T follicular helper cell (primary cell): ENCODE measurements at places on chromosomes 16 and 17.

- no peak for DNase-seq
Observed at GRCh38 chr16:87230571-87230970, 86.6 kb downstream of the C16orf95 start.

DNA sequence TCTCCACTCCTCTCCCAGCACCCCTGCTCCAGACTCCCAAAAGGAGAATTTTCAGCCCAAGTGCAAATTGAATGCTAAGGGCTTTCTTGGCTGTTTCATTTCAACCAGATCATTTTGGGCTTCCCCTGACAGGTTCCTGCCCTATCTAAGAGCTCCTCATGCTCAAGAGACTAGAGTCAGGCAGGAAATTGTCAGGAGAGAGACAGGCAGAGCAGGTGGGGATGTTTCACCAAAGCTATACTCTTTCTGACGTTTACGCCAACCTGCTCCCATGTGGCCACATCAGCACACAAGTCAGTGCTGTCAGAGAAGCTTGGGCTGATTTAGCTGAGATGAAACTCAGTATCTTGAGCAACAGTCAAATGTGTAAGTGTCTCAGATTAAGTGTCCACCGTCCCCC lies 31.4 kb downstream of the HIC1 start:
- no peak for DNase-seq

- no peak for DNase-seq
Observed at GRCh38 chr16:50282010-50282538, 15.7 kb downstream of the ADCY7 start.

- no peak for DNase-seq
Observed at GRCh38 chr16:50535506-50536257, 12.5 kb upstream of the NKD1 start.

DNA sequence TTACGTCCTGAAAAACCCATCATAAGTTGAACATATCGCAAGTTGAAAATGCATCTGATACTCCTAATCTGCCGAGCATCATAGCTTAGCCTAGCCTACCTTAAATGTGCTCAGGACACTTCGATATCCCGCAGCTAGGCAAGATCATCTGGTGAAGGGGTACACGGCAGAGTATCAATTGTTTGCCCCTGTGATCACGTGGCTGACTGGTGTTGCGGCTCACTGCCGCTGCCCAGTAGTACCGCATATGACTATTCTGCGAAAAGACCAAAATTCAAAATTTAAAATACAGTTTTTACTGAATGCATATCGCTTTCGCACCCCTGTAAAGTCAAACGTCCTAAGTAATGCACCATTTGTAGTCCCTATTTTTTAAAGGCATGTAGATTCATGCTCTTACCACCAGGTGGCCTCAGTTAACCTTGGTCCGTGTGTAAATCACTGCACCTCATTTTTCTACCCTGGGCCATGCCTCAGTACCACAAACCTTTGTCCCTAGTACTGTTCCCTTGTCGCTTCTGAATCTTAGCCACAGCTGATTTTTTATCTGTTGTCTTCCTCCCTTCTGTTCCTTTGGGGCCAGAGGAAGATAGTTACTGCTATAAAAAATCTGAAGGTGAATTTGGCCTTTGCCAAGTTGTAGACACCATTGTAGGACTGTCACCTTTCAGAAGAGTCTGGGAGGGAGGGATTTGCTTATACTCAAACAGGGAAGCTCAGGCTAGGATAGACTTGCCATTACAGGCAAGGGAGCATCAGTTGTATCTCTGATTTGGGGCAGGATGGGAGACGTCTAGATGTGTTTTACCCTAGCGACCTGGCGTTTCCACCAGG lies 34.4 kb downstream of the WWP2 start:
- DNase-seq = no peak
